ENCODE measurements at places on chromosomes 3 and 15.

- DNase-seq, result no peak
Observed at GRCh38 chr3:122004107-122004506, 17.9 kb downstream of the ILDR1 start.

- DNase-seq, result no peak
Observed at GRCh38 chr15:69156736-69157381, 3.6 kb upstream of the GLCE start.

GRCh38 chr3:39806820-39807219, 2.6 kb upstream of the MYRIP start:
- DNase-seq, result no peak

GRCh38 chr15:99115300-99116215, 10.7 kb downstream of the SYNM start:
- no peak for DNase-seq

GRCh38 chr3:113158171-113158570, 53.2 kb upstream of the BOC start:
- DNase-seq, result no peak

DNA sequence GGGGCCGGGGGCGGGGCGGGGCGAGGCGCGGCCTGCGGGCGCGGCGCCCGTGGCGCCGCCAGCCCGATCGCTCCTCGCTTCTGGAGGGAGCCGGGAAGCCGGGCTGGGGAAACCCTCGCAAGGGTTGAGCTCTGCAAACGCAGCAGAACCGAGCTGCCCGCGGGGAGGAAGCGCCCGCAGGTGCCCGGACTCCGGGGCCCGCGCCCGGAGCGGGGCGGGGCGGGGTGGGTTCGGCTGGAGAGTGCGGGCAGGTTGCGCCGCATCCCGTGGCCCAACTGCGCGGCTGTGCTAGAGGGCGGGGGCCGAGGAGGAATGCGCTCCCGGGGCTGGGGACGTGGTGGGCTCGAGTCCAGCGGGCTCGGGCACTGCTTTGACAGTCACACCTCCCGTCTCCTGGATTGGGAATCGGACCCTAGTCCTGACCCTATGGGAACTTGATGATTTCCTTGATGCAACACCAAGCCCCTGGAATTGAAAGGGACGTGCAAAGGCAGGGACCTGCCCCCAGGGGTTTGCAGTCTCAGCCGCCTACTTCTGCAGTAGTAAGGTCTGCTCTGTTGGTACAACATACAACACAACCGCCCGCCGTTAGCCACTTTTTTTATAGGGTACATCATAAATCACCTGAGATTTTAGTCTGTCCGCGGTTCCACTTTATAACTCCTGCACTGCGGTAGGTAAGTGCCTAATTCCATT, 34.3 kb downstream of the ZBTB38 start:
- no peak for DNase-seq
